Activated T-helper 1 cell treated with anti-CD3 and anti-CD28 coated beads, Interleukin-2, amount 50 U/mL, for 16 hours (primary cell): ENCODE measurements at places on chromosomes 1 and 21.

- no peak for DNase-seq
These were observed at the start of gene PBX1 for GRCh38 chr1:164558461-164559341. TSS of gene PBX1 (plus strand) at chr1:164559184.

DNA sequence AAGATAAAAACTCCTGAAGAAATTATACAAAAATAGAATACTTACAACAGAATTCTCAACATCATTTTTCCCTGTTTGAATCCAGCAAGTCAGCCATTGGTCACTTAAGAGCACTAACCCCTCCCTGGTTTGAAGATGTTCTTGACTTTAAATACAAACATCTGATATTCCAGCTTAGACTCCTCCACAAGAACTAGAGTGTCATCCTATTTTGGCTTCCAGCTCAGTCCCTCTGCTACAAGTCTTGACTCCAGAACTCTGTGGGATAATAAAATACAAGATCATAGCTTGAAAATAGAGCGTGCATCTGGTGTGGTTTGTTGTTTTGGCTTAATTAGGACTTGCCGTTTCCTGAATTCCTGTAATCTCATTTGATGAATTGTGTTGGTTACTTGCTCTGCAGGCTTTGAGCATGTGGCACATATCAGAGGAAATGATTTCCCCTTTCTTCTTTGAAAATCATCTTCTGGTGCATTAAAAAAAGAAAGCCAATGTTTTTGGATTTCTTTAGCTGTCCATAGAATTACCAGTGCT lies 63.7 kb upstream of the DPT start:
- no peak for DNase-seq

GRCh38 chr1:45658171-45658570 lies 28.2 kb downstream of the GPBP1L1 start:
- no peak for DNase-seq

GRCh38 chr21:42666023-42666747 lies 12.8 kb downstream of the PDE9A start:
- DNase-seq, result no peak

GRCh38 chr1:186681801-186682200 lies 1.6 kb upstream of the PTGS2 start:
- no peak for DNase-seq

DNA sequence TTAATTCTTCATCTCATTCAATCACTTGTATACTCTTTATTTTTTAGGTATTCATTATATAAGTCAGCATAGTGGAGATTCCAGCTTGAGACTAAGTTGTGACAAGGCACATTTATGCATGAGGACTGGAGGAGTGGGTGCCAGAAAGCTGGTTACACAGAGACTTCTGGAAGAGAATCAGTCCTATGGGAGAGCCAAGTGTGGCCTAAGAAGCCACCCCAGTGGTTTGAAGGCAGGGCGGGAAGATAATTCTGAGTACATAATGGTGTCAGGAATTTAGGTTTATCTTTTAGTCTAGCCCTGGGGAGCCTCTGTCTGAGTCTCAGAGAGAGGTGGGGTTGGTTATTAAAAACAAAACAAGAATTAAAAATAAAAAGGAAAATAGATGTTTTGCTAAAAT lies 83.0 kb downstream of the SPAG17 start:
- DNase-seq, result no peak

DNA sequence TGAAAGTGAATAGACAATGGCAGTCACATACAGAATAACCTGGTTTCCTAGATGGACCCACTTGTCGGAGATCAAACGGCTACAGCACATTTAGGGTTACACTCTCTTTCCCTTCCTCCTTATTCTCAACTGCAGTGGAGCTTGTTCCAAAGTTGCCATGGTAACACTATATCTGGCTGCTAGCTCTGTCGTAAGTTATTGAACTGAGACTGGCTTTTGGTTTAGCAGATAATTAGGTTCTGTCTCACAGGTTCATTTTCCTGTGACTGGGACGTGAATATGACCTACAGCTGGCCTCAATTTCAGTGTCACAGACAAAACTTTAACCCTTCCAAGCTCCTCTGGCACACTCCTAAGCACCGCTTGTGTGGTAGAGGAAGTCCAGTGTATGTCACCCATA lies 875.8 kb downstream of the USP25 start:
- DNase-seq, result no peak

DNA sequence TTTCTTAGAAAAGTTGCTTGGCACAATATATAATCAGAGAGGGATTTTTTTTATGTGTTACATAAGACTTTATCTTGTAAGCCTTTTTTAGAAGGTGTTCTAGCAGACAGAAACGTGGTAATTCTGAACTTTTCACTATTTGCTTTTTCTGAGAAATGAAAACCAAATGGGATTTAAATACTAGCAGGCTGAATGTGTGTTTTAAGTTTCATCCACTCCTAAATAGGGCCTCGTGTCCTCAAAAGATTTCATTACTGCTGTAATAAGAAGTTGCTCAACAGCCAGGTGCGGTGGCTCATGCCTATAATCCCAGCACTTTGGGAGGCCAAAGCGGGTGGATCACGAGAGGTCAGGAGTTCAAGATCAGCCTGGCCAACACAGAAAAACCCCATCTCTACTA lies 44.7 kb upstream of the FMO2 start:
- DNase-seq, result no peak

DNA sequence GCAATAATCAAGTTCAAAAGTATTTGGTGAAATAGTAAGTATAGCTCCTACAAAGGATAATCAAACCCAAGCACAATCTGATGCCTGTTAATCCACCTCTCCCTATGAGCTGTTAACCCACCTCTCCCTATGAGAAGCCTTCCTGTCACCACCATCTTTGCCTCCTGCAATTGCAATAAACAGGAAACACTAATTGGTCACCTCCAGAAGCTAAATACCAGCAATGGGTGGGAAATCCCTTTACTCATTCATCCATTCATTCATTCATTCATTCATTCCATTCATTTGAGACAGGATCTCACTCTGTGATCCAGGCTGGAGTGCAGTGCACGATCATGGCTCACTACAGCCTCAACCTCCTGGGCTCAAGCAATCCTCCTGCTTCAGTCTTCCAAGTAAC lies 132.8 kb downstream of the RERE start:
- no peak for DNase-seq

- DNase-seq, result no peak
These were observed 378.9 kb downstream of the TTLL7 start for GRCh38 chr1:83620016-83620415.

DNA sequence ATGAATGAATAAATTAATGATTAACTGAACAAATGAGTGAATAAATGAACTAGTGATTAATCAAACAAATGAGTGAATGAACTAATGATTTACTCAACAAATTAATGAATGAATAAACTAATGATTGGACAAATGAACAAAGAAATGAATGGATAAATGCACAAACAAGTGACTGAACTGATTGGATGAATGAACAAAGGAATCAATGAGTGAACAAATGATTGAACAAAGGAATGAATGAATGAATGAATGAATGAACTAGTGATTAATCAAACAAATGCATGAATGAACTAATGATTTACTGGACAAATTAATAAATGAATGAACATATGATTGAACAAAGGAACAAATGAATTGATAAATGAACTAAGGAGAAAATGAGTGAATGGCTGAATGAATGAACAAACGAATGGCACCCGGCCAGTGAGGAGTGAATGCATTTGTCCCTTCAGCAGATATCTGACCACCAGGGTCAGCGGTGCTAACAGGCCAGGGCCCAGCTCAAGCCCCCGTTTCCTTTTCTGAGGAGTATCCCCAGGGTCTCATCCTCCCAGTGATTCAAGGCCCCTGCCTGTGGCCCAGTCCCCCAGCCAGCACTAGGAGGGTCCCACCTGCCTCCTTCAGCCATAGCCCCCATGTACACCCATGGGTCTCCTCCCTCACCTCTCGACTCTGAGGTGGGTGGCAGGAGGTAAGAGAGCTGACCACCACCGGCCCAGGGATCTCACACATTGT lies 49.9 kb downstream of the WNT9A start:
- no peak for DNase-seq

DNA sequence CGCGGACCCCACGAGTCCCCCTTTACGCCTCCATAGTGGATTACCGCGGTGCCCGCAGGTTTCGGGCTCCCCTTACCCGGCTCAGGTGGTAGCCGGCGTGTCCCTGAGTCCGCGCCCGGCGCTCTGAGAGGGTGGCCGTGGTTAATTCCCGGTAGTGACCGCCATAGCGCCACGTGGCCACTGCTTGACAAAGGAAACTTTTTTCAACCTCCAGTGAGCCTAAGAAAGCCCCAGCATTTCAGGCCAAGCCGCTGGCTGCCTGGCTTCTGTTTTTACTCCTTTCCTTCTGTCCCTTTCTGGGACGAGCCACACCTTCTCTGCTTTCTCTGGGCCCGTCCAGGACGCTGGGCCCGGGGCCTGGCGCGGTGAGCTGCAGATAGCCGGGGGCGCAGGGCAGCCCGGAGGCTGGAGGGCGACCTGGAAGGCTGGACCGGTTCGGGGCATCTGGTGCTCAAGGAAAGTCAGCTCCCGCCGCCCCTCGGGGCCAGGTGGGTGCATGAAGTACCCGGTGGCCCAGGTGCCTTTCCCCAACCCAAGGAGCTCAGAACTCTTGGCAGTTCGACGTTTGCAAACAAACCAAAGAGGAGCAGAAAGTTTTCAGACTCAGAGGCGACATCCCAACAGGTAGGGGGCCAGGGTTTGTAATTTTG lies 540 bp upstream of the C1orf198 start:
- no peak for DNase-seq

- no peak for DNase-seq
These were observed 22.9 kb downstream of the PTPRU start for GRCh38 chr1:29258976-29259801.

DNA sequence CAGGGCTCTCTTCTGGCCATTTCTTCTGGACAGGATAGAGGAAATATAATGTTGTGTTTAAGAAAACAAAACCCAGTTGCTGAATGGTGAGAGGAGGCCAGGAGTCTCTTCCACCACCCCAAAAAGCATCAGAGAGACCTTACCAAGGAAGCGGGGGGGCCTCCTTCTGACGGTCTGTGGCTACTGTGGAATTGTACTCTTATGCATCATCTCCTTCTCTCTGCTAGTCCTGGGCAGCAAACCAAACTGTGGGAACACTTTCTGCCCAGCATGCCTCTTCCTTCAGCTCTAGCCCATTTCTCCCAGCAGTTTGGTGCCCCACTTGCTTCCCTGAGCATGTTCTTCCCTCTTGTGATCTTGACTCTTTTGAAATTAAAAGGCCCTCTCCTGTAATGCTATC lies 157.7 kb downstream of the HHIPL2 start:
- DNase-seq, result no peak

DNA sequence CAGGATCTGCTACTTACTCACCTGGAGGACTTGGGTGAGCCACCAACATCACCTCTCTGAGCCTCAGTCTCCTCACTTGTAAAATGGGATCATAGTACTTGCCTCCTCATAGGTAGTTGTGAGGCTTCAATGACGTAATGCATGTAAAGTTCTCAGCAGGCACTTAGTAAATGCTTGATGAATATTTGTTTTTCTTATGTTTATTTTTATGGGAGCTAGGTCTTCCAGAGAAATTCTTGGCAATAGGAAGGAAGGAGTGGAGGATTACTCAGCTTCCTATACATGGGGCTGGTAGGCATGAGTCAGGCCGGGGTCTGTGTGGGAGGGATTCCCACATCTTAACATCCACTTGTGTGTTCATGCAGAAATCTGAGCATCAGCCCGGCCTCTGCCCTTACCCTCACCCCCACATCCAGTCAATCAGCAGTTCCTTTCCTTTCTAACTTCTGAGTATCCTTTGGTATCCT lies 95.4 kb upstream of the USP24 start:
- no peak for DNase-seq

DNA sequence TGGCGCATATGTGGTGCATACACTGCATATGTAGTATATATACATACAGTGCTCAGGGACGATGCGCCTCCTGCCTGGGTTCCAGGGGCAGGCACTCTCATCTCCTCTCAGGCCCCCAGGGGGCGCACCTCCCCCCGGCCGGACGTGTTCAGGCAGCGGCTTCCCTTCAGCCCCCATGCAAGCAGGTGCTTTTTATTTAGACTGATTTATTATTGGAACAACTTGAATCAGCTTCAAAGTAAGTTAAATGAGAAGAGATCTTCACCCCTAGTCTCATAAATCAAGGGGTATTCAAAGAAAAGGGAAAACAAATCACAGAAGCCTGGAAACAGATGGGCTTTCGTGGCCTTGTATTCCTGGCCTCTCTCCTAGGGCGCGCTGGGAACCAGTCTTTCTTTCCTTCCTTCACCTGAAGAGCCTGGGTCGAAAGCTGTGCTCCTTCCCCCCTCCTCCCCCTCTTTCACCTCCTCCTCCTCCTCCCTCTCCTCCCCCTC lies 64.6 kb downstream of the UBIAD1 start:
- peak; percentile 52 for DNase-seq

- no peak for DNase-seq
These were observed 39.0 kb upstream of the CD5L start for GRCh38 chr1:157880621-157881020.

DNA sequence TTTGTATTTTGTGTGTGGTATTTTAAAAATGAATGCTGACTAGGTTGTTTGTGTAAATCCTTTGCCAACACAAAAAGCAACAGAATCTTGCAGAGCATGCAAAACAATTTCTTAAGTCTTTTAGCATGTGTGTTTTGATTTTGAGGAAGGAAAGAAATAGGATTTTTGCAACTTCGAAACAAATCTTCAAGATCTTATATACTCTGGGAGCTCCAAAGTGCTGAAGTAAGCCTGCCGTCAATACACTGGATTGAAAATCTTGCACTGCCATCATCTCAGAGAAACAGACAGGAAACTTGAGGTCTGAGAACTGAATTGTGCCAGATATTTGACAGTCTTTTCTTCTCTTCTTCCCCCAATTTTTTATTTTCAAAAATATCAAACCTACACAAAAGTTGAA lies 29.3 kb upstream of the DISP1 start:
- no peak for DNase-seq

GRCh38 chr1:211612786-211613107 lies 33.8 kb upstream of the SLC30A1 start:
- no peak for DNase-seq

DNA sequence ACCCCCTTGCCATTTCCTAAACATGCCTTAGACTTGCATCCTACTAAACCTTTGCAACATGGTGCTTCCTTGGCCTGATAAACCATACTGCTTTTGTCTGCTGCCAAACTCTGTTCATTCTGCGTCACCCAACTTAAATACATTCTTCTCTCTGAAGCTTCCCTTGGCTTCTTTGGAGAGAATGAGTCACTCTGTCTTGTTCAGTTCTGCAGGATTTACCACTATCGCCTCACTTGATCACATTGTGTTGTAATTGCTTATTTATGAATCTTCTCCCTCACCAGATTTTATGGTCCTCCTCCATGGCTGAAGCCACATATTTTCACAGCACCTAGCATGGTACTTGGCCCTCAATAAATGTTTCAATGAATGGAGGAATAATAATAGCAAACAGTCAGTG lies 21.7 kb upstream of the TUT4 start:
- DNase-seq, result no peak

- no peak for DNase-seq
These were observed 26.6 kb upstream of the GPR153 start for GRCh38 chr1:6287431-6287886.
